ENCODE measurements at places on chromosomes 16 and 17.

GRCh38 chr16:48044117-48044516, 111.7 kb downstream of the ABCC12 start:
- DNase-seq: no peak

- DNase-seq: no peak
Observed at GRCh38 chr16:84526794-84527531, 22.5 kb upstream of the MEAK7 start.

GRCh38 chr16:86625029-86625428, 46.7 kb downstream of the FOXL1 start:
- DNase-seq: no peak

GRCh38 chr16:56102183-56102686, 89.1 kb upstream of the GNAO1 start:
- DNase-seq: no peak

- no peak for DNase-seq
Observed at GRCh38 chr16:83807327-83807709, 460 bp upstream of the HSBP1 start.

- DNase-seq: no peak
Observed at GRCh38 chr16:69707920-69708683, 18.3 kb downstream of the NQO1 start.

DNA sequence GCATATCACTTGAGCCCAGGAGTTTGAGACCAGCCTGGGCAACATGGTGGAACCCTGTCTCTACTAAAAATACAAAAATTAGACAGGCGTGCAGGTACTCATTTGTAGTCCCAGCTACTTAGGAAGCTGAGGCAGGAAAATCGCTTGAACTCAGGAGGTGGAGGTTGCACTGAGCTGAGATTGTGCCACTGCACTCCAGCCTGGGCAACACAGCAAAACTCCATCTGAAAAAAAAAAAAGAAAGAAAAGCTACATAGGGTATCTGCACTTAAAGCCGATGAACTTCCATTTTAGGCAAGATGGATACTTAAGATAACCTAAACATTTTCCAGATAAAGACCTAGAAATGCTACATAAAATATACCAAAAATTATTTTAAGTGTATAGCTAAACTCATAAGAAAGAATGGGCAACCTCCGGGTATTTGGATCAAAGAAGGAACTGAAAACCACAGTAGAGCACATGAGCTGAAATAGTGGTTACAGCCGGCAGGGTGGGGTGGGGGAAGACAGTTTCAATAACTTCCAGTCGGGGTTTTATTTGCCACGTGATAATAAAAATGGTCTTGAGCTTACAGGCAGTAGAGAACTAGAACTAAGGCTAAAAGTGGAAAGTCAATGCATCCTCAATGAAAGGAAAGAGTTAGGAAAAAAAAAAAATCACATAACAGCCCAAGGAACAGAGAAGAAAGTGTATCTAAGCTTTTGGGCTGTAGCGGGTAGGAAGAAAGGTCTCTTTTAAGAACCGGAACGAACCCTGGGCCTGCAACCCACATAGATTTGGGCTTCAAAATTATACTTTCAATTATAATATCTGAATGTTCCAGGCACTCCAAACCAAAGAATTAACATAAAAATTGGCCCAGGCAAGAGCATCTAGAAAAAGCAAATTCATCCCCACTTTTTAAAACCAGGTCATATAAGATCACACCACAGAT, 53.1 kb downstream of the CFDP1 start:
- DNase-seq: peak; percentile 26

GRCh38 chr16:52557236-52557635, 10.3 kb upstream of the TOX3 start:
- no peak for DNase-seq

- DNase-seq: no peak
Observed at GRCh38 chr16:63244631-63245030, 1208.4 kb upstream of the CDH8 start.

DNA sequence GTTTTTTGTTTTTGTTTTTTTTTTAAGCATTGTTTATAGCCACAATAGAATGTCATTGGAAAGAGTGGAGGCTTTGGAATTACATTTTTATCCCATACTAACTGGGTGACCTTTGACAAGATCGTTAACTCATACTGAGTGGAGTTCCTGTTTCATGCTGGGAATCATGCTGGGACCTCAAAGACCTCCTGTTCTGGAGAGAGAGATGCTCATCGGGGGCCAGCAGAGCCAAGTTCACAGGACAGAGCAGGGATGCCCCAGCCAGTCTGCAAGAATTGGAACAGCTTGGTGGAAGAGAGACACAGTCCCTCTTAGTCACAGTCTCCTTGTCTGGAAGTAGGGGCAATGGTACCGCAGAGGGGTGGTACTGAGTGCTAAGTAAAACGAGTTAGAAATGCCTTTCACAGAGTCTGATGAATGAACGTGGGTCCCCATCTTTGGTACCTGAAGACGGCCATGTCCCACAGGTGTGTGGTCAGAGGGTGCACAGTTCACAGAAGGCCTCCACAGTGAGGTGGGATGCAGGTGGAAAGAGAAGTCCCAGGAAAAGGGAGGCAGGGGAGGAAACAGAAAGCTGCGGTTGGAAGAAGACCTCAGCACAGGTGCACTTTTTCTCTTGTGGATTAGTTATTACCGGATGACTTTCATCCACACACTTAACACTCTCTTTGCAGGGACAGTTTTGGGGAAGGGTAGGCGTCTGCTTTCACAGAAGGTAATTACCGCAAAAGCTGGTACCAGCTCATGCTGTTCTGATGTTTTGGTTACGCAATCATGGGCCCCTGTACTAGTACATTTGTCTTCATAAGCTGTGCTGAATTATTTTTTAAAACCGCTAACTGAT, 147.8 kb downstream of the PRKCA start:
- no peak for DNase-seq

DNA sequence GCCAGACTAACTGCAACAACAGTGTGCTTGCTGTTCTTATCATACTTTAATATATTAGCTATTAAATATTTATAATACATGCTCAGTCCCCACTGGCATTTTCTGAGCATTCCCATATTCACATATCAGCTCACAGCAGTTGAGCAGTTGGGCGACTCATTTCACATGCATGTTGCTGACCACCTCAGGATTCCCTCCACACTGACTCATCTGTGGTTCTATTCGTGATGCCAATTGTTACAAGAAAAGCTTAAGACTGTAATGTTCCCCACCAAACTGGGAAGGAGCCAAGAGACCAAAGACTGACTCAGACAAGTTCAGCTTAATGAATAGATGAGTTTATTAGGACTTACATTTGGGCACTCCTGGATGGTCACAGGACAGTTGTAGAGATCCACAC, 100.3 kb upstream of the KIF2B start:
- DNase-seq: no peak

- no peak for DNase-seq
Observed at GRCh38 chr17:41518031-41518430, 659 bp downstream of the KRT15 start.

- no peak for DNase-seq
Observed at GRCh38 chr16:87602821-87603683, 744 bp downstream of the JPH3 start.

DNA sequence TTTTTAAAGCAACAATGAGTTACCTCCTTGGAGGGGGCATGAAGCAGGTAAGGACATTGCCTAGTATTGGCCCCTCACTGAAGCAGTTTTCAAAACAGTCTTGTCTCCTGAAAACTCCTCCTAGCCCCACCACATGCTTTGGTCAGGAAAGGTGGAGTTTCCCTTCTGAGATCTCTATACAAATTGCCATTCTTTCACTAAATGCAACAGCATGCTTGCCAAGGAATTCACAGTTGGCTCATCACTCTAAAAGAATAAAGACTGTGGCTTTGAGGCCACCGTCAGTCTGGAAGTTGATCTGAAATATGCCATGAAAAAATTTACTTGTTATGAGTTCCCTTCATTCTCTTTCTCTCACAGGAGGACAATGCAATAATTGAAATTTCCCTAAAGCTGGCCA, 4.2 kb downstream of the TTC19 start:
- no peak for DNase-seq

- DNase-seq: no peak
Observed at GRCh38 chr17:49209061-49209571, 1.3 kb downstream of the GNGT2 start.

DNA sequence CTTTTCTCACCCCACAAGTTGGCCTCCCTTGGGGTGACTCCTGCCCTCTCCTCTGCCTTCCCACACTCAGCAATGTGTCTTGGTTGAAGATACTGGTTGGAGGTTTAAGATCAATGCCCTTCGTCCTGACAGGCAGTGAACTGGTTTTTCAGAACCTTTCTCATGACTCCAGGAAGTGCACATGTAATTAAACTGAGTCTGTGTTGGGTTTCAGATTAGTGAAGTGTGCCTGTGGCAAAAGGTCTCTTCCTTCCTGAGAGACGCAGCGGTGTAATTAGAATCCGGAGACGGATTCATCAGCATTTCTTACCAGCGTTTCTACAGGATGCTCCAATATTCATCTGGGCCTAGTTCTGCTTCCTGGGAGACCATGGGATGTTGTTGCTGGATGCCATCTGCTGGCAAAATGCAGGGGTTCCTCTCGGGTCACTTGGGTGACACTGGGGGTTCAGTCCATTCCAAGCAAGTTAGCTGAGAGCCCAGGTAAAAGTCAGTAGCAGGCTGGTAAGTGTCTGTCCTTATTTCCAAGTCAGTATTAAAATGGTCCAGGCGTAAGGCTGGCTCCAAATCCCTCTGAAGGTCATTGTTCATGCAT, 233.3 kb downstream of the XYLT1 start:
- no peak for DNase-seq

GRCh38 chr17:81740395-81740961, 28.4 kb downstream of the SLC25A10 start:
- DNase-seq: no peak

DNA sequence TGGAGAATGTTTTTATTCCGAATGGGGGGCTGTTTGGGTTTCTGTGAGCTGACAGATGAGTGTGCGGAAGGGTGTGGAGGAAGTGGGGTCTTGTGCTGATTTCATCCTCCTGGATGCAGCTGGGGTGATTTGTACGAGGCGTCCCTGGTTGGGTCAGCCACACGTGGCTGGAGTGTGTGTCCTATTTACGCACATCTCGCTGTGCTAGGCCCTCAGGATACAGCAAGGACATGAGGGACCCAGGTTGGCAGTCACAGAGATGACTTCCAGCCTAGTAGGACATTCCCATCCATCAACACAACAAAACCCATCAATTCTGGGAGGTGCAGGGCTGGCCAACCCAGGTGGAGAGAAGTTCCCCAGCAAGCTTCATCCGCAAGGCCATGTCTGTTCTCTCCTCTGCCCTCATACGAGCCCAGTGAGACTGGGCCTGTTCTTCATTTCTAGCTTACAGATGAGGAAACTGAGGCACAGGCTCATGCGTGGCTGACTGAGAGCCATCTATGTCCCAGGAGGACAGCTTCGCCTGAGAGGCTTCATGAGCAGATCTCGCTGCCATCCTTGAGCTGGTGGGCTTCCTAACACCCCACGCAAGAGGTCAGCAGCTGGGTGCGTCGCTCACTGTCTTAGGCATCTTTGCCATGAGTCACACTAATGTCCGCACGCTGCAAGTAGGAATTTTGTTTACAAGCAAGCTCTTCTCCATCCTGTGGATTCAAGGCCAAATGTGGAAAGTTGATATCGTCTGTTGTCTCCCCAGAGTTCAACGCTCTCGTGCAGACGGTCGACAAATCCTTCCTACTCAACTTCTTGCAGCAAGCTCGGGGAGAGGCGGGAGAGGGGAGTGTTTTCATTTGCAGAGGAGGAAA, 24.4 kb downstream of the IRF8 start:
- no peak for DNase-seq

DNA sequence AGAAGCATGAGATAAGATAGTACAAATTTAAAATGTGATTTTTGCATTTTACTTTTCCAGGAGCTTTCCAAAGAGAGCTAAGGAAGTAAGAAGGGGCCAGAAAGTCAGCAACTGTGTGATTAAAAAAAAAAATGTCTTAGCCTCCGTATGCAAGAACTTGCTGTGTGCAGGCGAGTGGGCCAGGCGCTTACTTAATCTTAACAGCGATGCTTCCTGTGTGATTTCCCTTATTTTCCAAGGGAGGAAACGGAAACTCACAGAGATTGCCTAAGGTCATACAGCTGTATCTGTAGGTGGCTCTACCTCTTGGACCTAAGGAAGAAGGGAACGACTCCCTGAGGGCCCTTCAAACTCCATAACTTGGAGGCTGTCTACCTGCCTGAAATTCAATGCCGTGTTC, 11.1 kb downstream of the HS3ST3B1 start:
- no peak for DNase-seq

- DNase-seq: peak; percentile 47
Observed at GRCh38 chr16:85986931-85987749, 88.2 kb downstream of the IRF8 start.

- DNase-seq: no peak
Observed at GRCh38 chr16:80530479-80530878, 10.3 kb upstream of the DYNLRB2 start.

GRCh38 chr16:5762362-5762761, 664.8 kb upstream of the EEF2KMT start:
- DNase-seq: no peak

DNA sequence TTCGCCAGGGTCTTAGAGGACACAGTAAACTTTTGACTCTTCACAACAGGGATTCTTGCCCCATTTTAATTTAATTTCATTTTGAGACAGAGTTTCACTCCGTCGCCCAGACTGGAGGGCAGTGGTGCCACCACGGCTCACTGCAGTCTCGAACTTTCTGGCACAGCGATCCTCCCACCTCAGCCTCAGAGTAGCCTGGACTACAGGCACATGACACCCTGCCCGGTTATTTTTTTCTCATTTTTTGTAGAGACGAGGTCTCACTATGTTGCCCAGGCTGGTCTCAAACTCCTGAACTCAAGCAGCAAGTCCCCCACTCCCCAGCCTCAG, 329 bp upstream of the NLE1 start:
- no peak for DNase-seq
